ENCODE measurements at places on chromosomes 7 and 10. TPM values are rescaled to one million over a fixed set of nuclear protein-coding genes. Genes with fewer than 3 reads are reported as not detected.

Gene SORCS3
- not detected for total RNA-seq

Gene POU6F2
- not detected for total RNA-seq

Gene OR6B1
- not detected for total RNA-seq

Gene C10orf67
- not detected for total RNA-seq

Gene PTPRZ1
- 7.2 TPM for total RNA-seq

Gene OGDHL
- total RNA-seq, result 0.21 TPM

Gene ANKRD26
- total RNA-seq, result 4.1 TPM

Gene PRF1
- total RNA-seq, result not detected

Gene IGFBP1
- 0.24 TPM for total RNA-seq

Gene NPY4R
- not detected for total RNA-seq

Gene CFAP43
- total RNA-seq, result 0.48 TPM

All from tracheal epithelial cell (primary cell).